Trophoblast cell (in vitro differentiated cells and primary cell): ENCODE measurements at places on chromosomes 12 and 14.

- no peak for DNase-seq
These were observed 26.0 kb upstream of the RIN3 start for GRCh38 chr14:92487513-92488133.

DNA sequence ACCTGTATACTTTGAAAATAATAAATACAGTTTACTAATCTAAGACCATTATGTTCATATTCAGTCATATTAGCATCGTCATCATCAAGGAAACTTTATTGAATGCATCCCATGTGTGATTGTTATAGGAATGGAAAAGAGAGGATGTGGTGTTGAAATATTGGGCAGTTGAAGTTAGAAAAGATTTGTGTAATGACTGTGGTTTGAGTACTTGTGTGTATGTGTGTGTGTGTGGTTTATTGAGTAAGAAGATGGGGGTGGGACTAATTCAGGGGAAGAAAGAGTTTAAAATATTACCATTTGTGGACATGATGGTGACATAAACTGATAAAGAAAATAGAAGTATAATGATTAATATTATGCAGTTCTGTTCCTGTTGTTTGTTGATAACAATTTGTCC, 238.7 kb upstream of the SEL1L start:
- no peak for DNase-seq

DNA sequence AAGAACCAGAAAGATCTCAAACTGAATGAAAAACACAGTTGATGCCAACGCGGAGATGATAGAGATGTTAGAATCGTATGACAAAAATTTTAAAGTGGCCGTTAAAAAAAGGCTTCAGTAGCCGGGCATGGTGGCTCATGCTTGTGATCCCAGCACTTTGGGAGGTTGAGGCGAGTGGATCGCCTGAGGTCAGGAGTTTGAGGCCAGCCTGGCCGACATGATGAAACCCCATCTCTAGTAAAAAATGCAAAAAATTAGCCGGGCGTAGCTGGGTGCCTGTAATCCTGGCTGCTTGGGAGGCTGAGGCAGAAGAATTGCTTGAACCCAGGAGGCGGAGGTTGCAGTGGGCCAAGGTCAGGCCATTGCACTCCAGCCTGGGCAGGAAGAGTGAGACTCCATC, 5.4 kb upstream of the ACVRL1 start:
- DNase-seq: peak; percentile 85

- no peak for DNase-seq
These were observed 172.4 kb upstream of the PWP1 start for GRCh38 chr12:107513184-107513583.

- no peak for DNase-seq
These were observed 996 bp downstream of the SLC2A3 start for GRCh38 chr12:7934889-7935492.

- no peak for DNase-seq
These were observed 8.3 kb downstream of the CDKL1 start for GRCh38 chr14:50388256-50388931.

GRCh38 chr14:97762386-97762785, 965.2 kb downstream of the VRK1 start:
- no peak for DNase-seq

DNA sequence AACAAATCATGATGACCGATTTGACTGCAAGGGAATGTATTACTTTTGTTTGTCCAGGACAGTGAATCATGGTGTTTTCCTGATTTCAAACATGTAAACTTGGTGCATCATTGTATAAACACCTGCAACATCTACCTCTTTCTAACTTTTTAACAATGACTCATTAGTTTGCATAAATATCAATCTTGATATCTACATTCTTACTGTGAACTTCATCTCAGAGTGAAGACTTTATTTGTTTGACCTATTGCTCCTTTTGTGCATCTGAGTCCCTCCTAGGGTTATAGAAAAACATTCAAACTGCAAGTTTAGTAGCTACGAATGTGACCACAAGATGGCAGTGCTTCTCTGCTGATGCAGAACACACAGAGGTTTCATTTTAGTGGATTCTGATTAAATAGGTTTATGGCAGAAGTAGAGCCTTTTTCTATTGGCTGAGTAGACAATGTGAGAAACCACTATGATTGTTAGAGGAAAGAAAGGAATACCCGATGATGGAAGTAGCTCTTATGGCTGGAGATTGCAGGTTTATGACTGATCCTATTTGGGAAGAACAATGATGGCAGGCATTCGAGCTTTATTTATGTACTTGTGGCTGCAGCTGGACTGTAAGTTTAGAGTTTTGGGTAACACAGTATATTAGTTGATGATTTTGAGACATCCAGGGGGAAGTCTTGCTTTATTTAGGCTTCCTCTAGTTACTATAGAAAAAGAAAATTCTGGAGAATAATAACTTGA, 244.2 kb upstream of the OR4E1 start:
- DNase-seq: peak; percentile 45

- peak; percentile 16 for DNase-seq
These were observed 32.5 kb downstream of the BRMS1L start for GRCh38 chr14:35858521-35859209.
